ENCODE measurements at places on chromosomes 3 and 15. TPM values are rescaled to one million over a fixed set of nuclear protein-coding genes. Genes with fewer than 3 reads are reported as not detected.

DNA sequence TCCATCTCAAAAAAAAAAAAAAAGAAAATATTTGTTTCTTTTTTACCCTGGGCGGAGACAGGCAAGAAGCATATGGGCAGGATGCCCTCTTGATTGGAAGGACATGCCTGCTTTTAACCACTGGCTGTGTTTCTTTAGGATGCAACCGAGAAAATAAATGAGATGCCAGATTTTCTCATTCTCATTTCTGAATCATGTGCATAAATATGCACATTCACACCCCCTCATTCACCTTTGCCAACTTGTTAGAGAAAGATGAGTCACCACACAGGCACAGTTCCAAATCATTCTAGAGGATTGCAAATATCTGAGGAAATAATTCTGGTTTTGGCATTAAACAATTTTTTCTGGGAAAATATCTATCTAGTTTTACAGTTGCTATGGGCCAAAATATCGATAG, 3.3 kb downstream of the LIPH start:
- H3K4me3 ChIP-seq: no peak overlapping the region
- H3K27ac ChIP-seq: no peak overlapping the region
- no peak for DNase-seq
- peaks cover 12% of the 10 kb centered on the region for H3K4me1 ChIP-seq
- H3K27me3 ChIP-seq: no peaks in the 10 kb centered on the region
- H3K36me3 ChIP-seq: no peaks in the 10 kb centered on the region

DNA sequence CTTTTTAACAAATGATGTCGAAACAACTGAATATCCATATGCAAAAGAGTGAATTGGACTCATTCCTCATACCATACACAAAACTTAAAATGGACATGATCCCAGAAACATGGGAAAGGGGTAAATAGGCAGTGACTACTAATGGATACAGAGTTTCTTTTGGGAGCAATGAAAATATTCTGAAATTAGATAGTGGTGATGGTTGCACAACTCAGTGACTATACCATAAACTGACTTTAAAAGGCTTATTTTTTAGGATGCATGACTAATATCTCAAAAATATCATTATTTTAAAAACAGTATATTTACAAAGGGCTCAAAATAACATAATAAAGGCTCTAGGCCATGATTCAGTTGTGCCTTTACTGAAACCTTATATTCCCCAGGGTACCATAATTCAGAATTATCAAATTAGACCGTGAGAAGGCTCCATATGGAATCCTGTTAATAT, 16.3 kb upstream of the ATP13A3 start:
- H3K4me1 ChIP-seq: no peaks in the 10 kb centered on the region
- no peaks in the 10 kb centered on the region for H3K27me3 ChIP-seq
- no peak overlapping the region for H3K27ac ChIP-seq
- no peaks in the 10 kb centered on the region for H3K36me3 ChIP-seq

GRCh38 chr15:90814191-90814821, 54.1 kb upstream of the FURIN start:
- no peaks in the 10 kb centered on the region for H3K36me3 ChIP-seq
- no peak for DNase-seq
- peaks cover 7% of the 10 kb centered on the region for H3K4me1 ChIP-seq

- peaks cover 7% of the 10 kb centered on the region for H3K4me1 ChIP-seq
- H3K27me3 ChIP-seq: peaks cover 48% of the 10 kb centered on the region
- no peak for DNase-seq
- no peak overlapping the region for H3K4me3 ChIP-seq
- no peaks in the 10 kb centered on the region for H3K36me3 ChIP-seq
- H3K27ac ChIP-seq: no peak overlapping the region
Observed at GRCh38 chr3:126525853-126526667, 2.1 kb downstream of the CHST13 start.

- H3K27ac ChIP-seq: no peak overlapping the region
- no peaks in the 10 kb centered on the region for H3K27me3 ChIP-seq
- H3K4me1 ChIP-seq: peaks cover 46% of the 10 kb centered on the region
- no peak for DNase-seq
Observed at GRCh38 chr15:67070892-67071664, 5.7 kb downstream of the SMAD3 start.

GRCh38 chr3:101383656-101384055, 63.3 kb upstream of the IMPG2 start:
- no peak overlapping the region for H3K27ac ChIP-seq
- no peak overlapping the region for H3K4me3 ChIP-seq
- peaks cover 11% of the 10 kb centered on the region for H3K36me3 ChIP-seq
- H3K4me1 ChIP-seq: no peaks in the 10 kb centered on the region
- DNase-seq: no peak

DNA sequence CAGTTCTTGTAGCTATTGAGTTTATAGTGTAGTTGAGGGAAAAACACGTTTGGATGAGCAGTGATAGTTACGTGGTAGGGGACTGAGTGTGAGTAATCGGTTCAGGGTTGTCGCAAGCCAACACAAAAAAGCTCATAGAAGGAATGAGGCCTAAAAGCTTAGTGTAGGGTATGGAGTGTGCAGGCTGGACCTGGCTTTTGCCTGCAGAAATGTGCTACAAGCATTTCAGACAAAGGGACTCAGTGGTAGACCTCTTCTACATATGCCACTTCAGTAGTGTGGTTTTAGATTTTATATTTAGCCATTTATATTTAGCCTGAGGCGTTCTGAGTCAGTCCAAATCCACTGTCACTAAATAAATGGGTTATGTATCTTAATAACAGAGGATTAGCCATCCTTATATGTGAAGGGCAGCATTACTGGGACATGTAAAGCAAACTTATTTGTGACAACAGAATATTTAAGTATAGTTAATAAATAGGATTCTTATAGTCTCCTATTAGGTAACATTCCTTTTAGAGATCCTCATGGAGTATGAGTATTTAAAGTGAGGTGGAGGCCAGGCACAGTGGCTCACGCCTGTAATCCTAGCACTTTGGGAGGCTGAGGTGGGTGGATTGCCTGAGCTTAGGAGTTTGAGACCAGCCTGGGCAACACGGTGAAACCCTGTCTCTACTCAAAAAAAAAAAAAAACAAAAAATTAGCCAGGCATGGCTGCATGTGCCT, 21.8 kb downstream of the ATP2C1 start:
- peaks cover 18% of the 10 kb centered on the region for H3K36me3 ChIP-seq
- H3K27ac ChIP-seq: no peak overlapping the region
- H3K4me3 ChIP-seq: no peak overlapping the region
- H3K27me3 ChIP-seq: no peaks in the 10 kb centered on the region
- H3K4me1 ChIP-seq: peaks cover 5% of the 10 kb centered on the region

GRCh38 chr15:58038426-58039078, 27.0 kb downstream of the ALDH1A2 start:
- no peak overlapping the region for H3K4me3 ChIP-seq
- H3K27me3 ChIP-seq: peaks cover 14% of the 10 kb centered on the region
- no peaks in the 10 kb centered on the region for H3K36me3 ChIP-seq
- H3K4me1 ChIP-seq: peaks cover 11% of the 10 kb centered on the region
- H3K27ac ChIP-seq: no peak overlapping the region

DNA sequence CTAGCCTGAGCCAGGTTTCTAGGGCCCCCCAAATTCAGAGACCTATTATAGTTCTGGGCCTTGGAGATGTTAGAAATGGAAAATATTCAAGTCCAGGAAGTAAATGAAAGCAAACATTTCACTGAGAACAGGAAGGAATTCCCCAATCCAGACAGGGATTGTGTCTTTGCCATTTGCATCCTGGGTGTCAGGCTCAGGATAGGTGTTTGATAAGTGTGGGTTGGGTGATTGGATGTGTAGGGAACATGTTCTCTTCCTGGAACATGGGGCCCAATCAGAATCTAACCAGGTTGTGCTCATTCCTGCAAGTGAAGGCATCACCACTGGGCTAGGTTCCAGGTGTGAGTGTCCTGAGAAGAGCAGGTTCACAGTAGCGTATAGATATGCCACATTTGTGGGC, 14.6 kb upstream of the LRRC2 start:
- no peak for DNase-seq
- no peak overlapping the region for H3K27ac ChIP-seq
- no peaks in the 10 kb centered on the region for H3K36me3 ChIP-seq
- peaks cover 37% of the 10 kb centered on the region for H3K4me1 ChIP-seq
- peaks cover 43% of the 10 kb centered on the region for H3K27me3 ChIP-seq

- no peak overlapping the region for H3K4me3 ChIP-seq
- H3K27me3 ChIP-seq: no peaks in the 10 kb centered on the region
- DNase-seq: no peak
- peaks cover 3% of the 10 kb centered on the region for H3K4me1 ChIP-seq
- no peaks in the 10 kb centered on the region for H3K36me3 ChIP-seq
Observed at GRCh38 chr3:26437678-26438077, 184.9 kb upstream of the LRRC3B start.

Gene GOLGA6L22
- total RNA-seq: not detected

Gene GOLGA8B
- 123 TPM for total RNA-seq

Gene ISL2
- 0.36 TPM for total RNA-seq

Gene HTR3E
- total RNA-seq: not detected

Gene TNNC1
- 3.6 TPM for total RNA-seq
